ENCODE measurements at places on chromosomes 7 and 10.

DNA sequence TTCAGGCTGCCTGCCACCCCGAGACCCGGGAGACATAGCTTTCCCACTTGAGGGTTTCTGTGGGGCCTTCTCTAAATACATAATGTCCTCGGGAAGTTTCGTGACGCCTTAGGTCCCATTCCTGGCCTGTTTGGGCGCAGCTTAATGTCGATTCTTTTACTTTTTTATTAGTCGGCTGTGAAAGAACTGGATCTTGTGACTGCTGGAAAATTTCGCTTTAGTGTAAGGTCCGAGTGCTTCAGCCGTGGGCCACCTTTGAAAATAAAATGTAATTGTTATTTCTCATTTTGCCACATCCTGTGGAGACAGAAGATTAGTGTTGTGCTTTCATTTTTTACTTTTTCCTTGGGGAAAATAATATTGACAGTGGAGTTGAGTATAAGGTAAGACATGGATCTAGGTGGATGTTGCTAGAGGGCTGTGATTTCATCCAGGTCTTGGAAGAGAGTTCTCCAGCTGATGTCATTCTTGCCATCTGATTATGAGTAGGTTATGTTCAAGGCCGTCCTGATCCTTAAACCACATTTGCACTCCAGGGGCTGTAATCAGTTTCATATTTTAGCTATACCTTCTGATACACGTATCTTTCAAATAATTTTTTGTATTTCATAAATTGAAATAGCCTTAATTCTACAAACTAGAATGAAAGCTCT lies 830 bp downstream of the RAB18 start:
- H3K4me3 ChIP-seq, result peak overlapping the region; percentile 87
- no peaks in the 10 kb centered on the region for H3K36me3 ChIP-seq
- no peak for DNase-seq
- H3K27me3 ChIP-seq, result no peaks in the 10 kb centered on the region
- H3K27ac ChIP-seq, result peak overlapping the region; percentile 54

GRCh38 chr10:93813507-93814465 lies 56.0 kb downstream of the LGI1 start:
- peak; percentile 59 for DNase-seq
- H3K27ac ChIP-seq, result no peak overlapping the region
- H3K4me3 ChIP-seq, result no peak overlapping the region
- no peaks in the 10 kb centered on the region for H3K36me3 ChIP-seq
- H3K4me1 ChIP-seq, result no peaks in the 10 kb centered on the region

DNA sequence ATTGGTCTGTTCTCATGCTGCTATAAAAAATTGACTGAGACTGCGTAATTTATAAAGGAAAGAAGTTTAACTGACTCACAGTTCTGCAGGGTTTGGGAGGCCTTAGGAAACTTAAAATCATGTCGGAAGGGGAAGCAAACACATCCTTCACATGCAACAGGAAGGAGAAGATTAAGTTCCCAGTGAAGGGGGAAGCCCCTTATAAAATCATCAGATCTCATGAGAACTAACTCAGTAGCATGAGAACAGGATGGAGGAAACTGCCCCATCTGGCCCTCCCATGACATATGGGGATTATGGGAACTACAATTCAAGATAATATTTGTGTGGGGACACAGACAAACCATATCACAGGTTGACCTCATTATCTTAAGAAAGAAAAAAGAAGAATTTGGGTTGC lies 134.5 kb downstream of the PPP1R3A start:
- DNase-seq, result no peak
- no peaks in the 10 kb centered on the region for H3K4me1 ChIP-seq
- no peaks in the 10 kb centered on the region for H3K27me3 ChIP-seq
- no peak overlapping the region for H3K27ac ChIP-seq

GRCh38 chr7:87000344-87000743 lies 59.1 kb downstream of the ELAPOR2 start:
- no peak overlapping the region for H3K4me3 ChIP-seq
- H3K4me1 ChIP-seq, result no peaks in the 10 kb centered on the region
- no peak overlapping the region for H3K27ac ChIP-seq
- DNase-seq, result no peak

- H3K27me3 ChIP-seq, result no peaks in the 10 kb centered on the region
- DNase-seq, result peak; percentile 87
- no peaks in the 10 kb centered on the region for H3K36me3 ChIP-seq
- H3K4me1 ChIP-seq, result peaks cover 56% of the 10 kb centered on the region
- H3K4me3 ChIP-seq, result peak overlapping the region; percentile 46
Observed at GRCh38 chr10:124063750-124064603, 29.4 kb downstream of the CHST15 start.

GRCh38 chr7:65239324-65239706 lies 134.3 kb upstream of the ZNF92 start:
- no peak overlapping the region for H3K27ac ChIP-seq
- no peaks in the 10 kb centered on the region for H3K36me3 ChIP-seq
- no peaks in the 10 kb centered on the region for H3K4me1 ChIP-seq

- no peaks in the 10 kb centered on the region for H3K27me3 ChIP-seq
- no peaks in the 10 kb centered on the region for H3K36me3 ChIP-seq
- DNase-seq, result no peak
- H3K4me1 ChIP-seq, result no peaks in the 10 kb centered on the region
Observed at GRCh38 chr7:54858008-54858692, 99.1 kb upstream of the SEC61G start.

DNA sequence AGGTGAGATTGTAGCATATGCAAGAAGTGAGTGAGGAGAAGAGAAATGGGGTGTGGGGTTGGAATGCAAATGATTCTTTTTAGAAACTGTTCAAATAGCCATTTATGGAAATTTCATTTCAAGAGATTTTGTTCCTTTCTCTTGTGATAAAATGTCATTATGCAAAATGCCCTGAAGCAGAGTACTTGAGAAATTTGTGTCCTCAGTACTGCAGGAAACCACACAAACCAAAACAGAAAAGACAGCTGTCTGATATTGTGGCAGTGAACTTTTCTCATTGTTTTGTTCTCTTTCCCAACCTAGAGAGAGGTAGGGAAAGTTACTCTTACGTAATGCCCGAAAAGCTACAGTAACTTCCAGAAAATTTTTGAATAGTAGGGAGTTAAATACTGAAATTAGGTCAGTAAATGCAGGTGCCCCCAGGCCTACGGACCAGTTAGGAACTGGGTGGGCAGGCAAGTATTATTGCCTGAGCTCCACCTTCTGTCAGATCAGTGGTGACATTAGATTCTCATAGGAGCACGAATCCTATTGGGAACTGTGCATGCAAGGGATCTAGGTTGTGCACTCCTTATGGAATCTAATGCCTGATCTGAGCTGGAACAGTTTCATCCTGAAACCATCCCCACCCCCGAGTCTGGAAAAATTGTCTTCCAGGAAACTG lies 34.0 kb downstream of the DLD start:
- H3K27me3 ChIP-seq, result no peaks in the 10 kb centered on the region
- H3K27ac ChIP-seq, result no peak overlapping the region
- no peak overlapping the region for H3K4me3 ChIP-seq
- peak; percentile 46 for DNase-seq
- H3K36me3 ChIP-seq, result peaks cover 5% of the 10 kb centered on the region

DNA sequence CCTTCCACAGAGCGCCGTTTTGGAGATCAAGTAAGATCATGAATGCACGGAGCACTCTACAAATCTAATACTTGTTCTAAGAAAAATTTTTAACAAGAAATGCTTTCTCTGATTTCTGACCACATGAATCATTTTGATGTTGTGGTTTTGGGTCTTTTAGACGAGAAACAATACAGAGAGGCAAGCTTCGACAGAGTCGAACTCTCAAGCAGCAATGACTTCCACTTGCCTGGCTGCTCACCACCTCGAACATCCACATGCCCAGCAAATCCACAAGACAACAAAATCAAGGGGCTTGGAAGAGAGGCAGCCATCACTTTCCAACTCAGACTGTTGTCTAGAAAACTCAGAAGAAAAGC lies 69.4 kb upstream of the GSDME start:
- H3K27ac ChIP-seq, result no peak overlapping the region
- H3K36me3 ChIP-seq, result no peaks in the 10 kb centered on the region
- DNase-seq, result no peak
- no peaks in the 10 kb centered on the region for H3K27me3 ChIP-seq
- peaks cover 26% of the 10 kb centered on the region for H3K4me1 ChIP-seq

DNA sequence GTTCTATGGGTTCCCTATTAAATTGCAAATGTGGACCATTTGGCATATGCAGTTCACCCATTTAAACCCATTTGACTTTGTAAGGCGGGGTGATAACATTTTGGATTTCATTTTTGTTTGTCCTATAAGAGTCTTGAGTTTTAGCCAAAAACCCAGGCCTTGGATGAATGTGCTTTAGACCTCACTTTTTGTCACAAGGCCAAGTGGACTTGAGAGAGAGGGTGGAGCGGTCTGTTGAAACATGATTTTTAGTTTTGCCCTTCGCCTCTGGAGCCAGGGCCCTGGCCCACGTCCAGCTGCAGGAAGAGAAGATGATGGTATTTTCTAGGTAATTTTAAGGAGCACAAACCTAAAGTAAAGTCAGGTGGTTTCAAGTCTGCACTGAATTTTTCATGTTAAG lies 260.1 kb downstream of the SLC25A13 start:
- no peaks in the 10 kb centered on the region for H3K36me3 ChIP-seq
- no peak overlapping the region for H3K27ac ChIP-seq
- H3K4me1 ChIP-seq, result peaks cover 4% of the 10 kb centered on the region
- H3K27me3 ChIP-seq, result no peaks in the 10 kb centered on the region
- DNase-seq, result no peak

GRCh38 chr7:7438851-7439250 lies 96.8 kb downstream of the COL28A1 start:
- no peaks in the 10 kb centered on the region for H3K4me1 ChIP-seq
- no peaks in the 10 kb centered on the region for H3K27me3 ChIP-seq
- DNase-seq, result no peak
- H3K27ac ChIP-seq, result no peak overlapping the region

DNA sequence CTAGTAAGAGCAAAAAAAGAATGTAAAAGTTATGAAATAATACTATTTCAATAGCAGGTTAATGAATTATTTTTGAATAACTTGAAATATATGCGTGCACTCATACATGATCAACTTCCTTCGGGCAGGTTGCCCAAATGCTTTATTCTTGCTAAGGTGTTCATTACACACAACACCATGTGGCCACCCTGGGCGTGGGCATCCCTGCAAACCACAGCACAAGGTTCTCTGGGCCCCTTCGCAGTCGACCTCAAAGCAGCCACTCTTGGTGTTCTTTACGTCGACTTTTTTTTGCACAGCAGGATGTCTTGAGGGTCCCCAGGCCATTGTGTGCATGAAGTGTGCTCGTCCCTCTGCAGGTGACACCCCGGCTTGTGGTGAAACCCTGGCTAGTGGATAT lies 300.7 kb upstream of the PITRM1 start:
- H3K4me1 ChIP-seq, result peaks cover 12% of the 10 kb centered on the region
- H3K36me3 ChIP-seq, result no peaks in the 10 kb centered on the region
- H3K4me3 ChIP-seq, result no peak overlapping the region

GRCh38 chr10:26251925-26252324 lies 35.4 kb downstream of the GAD2 start:
- no peak for DNase-seq
- no peaks in the 10 kb centered on the region for H3K27me3 ChIP-seq
- H3K4me1 ChIP-seq, result no peaks in the 10 kb centered on the region
- H3K4me3 ChIP-seq, result no peak overlapping the region
- no peak overlapping the region for H3K27ac ChIP-seq
- no peaks in the 10 kb centered on the region for H3K36me3 ChIP-seq

DNA sequence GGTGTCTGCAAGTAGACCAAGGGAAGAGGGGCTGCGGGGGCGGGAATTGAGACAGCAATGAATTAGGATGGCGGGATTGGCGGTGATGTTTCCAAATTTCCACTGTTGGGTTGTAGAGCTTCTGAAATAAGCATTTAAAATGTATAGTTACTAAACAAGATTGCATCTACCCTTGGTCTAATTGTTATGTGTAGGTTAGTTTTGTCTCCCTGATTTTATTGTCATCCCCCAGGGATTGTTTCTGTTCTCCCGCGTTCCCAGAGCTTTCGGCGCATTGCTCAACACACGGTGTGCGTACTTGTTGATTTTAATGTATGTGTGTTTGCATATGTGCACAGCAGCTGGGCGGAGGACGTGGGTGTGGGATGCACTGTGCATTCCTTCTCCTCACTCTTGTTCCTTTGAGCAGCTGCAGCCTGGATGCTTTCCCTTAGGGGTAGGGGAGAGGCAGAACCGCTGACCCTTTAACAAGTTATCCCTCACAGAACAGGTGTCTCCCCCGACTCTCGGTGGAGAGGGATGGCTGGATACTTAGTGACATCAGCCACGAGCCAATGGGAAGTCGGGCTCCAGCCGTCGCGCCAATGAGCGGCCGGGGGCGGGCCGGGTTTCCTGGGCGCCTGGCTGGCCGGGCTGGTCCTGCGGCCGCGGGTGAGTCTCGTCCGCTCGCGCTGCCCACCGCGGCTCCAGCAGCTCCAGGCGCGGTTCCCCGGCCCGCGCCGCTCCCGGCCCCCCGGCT lies at the start of gene TSPAN33:
TSS of gene TSPAN33 (plus strand) at position 613 of the 739 bp plus-strand sequence. CDS start 274 bp downstream, outside the sequence.
- no peaks in the 10 kb centered on the region for H3K27me3 ChIP-seq
- no peak within 1 kb of the TSS for H3K27ac ChIP-seq
- DNase-seq, result peak; percentile 87
- H3K4me3 ChIP-seq, result peak within 1 kb of the TSS; percentile 86

DNA sequence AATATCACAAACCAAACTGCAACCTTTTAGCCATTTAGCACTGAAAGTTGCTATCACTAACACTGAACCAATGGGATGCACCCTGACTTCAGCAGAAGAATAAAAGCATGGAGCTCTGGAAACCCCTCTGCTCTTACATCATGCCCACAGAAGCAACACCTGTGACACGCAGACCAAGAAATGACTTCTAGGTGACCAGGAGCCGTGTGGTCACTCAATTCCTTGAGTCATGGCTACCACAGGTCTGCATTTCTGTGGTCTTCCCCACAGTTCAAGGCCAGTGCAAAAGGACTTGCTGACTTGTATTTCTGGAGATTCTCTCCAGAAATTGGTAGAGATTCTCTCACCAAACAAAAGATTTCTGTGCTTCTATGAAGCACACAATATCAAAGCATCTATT lies 38.3 kb downstream of the NRCAM start:
- H3K27ac ChIP-seq, result no peak overlapping the region
- H3K36me3 ChIP-seq, result no peaks in the 10 kb centered on the region
- H3K4me3 ChIP-seq, result no peak overlapping the region
- DNase-seq, result no peak
- no peaks in the 10 kb centered on the region for H3K27me3 ChIP-seq

GRCh38 chr10:69842882-69843281 lies 41.2 kb downstream of the COL13A1 start:
- DNase-seq, result no peak
- no peak overlapping the region for H3K27ac ChIP-seq
- H3K4me3 ChIP-seq, result no peak overlapping the region
- no peaks in the 10 kb centered on the region for H3K4me1 ChIP-seq
- H3K36me3 ChIP-seq, result no peaks in the 10 kb centered on the region

GRCh38 chr10:107169516-107169915 lies 5.0 kb upstream of the SORCS1 start:
- H3K4me3 ChIP-seq, result no peak overlapping the region
- H3K36me3 ChIP-seq, result no peaks in the 10 kb centered on the region
- no peaks in the 10 kb centered on the region for H3K4me1 ChIP-seq
- no peak overlapping the region for H3K27ac ChIP-seq
- no peak for DNase-seq
- H3K27me3 ChIP-seq, result no peaks in the 10 kb centered on the region

- H3K36me3 ChIP-seq, result no peaks in the 10 kb centered on the region
- H3K4me3 ChIP-seq, result no peak overlapping the region
- H3K27me3 ChIP-seq, result no peaks in the 10 kb centered on the region
- H3K4me1 ChIP-seq, result no peaks in the 10 kb centered on the region
Observed at GRCh38 chr7:31767686-31768358, 80.8 kb downstream of the PPP1R17 start.

GRCh38 chr10:89490596-89491335 lies 44.6 kb downstream of the SLC16A12 start:
- H3K27me3 ChIP-seq, result no peaks in the 10 kb centered on the region
- H3K27ac ChIP-seq, result no peak overlapping the region
- H3K36me3 ChIP-seq, result no peaks in the 10 kb centered on the region
- DNase-seq, result no peak
- no peak overlapping the region for H3K4me3 ChIP-seq

- no peak overlapping the region for H3K4me3 ChIP-seq
- H3K27me3 ChIP-seq, result no peaks in the 10 kb centered on the region
- no peaks in the 10 kb centered on the region for H3K4me1 ChIP-seq
- DNase-seq, result no peak
Observed at GRCh38 chr7:3028071-3028757, 15.5 kb downstream of the CARD11 start.
